ENCODE measurements at places on chromosomes 13 and 19.

GRCh38 chr19:1128106-1128505 is 24.3 kb downstream of the GPX4 start:
- no peak for DNase-seq

DNA sequence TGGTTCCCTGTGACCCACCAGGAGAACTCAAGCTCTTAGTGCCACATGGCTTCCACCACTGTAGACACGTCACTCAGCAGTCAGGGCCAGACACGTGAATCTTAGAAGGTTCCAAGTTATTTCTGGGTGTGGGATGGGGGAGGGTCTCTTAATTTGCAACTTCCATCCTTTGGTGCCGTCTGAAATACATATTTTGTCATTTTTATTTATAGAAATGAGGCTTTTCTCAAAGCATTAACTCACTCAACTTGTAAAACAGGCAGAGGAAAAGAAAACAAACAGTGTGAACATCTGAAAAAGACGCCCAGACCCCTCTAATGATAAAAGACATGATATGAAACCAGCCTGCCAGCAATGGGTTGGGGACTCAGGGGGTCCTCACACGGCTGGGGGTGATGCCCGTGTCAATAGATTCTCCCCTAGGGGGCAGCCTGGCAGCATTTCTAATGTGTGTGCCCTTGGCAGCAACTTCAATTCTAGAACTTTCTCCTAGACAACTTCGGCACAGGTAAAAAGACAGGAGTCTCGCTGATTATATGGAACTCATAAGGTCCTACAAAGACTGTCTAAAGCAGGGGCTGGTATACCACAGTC is 15.4 kb downstream of the PIP5K1C start:
- no peak for DNase-seq

GRCh38 chr19:17671906-17672305 is 16.2 kb downstream of the UNC13A start:
- peak; percentile 28 for DNase-seq

GRCh38 chr13:50457415-50458393 is 385.8 kb downstream of the DLEU7 start:
- DNase-seq: no peak

DNA sequence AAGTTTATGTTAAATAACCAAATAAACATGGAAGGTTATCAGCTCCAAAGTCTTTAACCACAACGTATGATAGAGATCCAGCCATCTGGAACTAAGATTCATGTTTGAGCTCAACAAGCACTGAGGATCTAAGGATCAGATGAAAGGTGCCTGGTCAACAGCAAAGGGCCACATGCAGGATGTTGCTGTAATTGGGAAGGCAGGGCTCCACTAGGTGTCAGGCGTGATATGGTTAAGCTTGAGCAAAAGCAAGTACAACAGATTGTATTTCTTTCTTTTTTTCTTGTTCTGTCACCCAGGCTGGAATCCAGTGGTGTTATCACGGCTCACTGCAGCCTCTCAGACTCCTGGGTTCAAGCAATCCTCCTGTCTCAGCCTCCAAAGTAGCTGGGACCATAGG is 12.0 kb downstream of the EBPL start:
- no peak for DNase-seq

- no peak for DNase-seq
Measured at GRCh38 chr19:47003611-47004465, 15.8 kb upstream of the NPAS1 start.

- DNase-seq: no peak
Measured at GRCh38 chr19:49738268-49738667, 24.8 kb downstream of the TSKS start.

GRCh38 chr13:32001154-32001768 is 30.3 kb upstream of the FRY start:
- no peak for DNase-seq

- DNase-seq: no peak
Measured at GRCh38 chr13:43802511-43802910, 15.7 kb upstream of the ENOX1 start.

GRCh38 chr19:38496603-38497487 is 63.4 kb downstream of the RYR1 start:
- no peak for DNase-seq

GRCh38 chr19:3006075-3006767 is 22.9 kb downstream of the TLE2 start:
- peak; percentile 30 for DNase-seq

DNA sequence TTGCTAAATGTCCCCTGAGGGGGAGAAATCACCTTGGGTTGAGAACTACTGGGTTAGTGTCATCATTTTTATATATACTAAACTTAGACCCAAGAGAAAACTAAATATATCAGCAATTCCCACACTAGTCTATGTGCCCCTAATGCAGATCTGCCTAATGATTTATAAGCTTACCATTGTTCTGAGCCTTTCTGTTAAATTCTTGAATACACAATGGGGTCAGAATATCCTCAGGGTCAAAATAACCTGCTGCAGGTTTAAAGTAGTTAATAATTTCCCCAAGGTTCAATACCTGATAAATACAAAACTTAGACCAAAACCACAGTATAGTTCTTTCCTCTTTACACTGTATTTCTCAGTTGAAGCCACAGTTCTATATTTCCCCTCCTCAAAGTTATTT is 4.6 kb downstream of the VWA8 start:
- no peak for DNase-seq

DNA sequence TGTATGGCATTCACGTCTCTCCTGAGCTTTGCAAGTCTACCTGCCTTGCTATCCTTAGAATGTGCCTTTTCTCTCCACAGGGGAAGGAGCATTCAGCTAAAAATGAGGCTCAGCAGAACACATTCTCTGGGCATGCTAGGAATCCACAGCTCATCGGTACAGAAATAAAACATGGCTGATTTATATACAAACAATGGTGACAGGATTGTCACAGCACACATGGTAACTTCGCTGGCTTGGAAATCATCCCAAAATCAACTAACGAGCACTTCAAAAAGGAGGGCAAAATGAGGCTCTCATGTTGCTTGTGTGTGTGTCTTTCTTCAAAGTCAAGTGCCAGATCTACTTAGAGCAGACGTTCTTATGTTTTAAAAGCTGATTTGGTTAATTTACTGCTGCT is 373.0 kb downstream of the FGF14 start:
- DNase-seq: no peak

- no peak for DNase-seq
Measured at GRCh38 chr13:99012539-99012938, 34.7 kb upstream of the DOCK9 start.

DNA sequence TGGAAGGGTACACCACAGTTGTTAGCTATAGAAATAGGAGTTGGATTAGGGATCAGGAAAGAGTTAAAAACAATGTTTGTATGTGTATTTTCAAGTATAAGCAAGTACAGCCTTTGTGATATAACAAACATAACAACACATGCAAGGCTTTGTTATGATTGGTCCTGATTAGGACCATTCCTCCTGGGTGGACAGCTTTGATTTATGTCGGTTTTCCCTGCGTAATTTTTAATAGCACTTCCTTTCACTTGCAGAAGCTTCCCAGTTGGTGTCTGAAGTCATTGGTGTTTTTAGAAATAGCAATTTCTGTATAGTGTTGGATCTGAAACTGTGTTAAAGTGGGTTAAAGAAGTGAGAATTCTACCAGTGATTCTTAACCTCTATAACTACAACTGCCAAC is 10.0 kb downstream of the FNDC3A start:
- DNase-seq: no peak

DNA sequence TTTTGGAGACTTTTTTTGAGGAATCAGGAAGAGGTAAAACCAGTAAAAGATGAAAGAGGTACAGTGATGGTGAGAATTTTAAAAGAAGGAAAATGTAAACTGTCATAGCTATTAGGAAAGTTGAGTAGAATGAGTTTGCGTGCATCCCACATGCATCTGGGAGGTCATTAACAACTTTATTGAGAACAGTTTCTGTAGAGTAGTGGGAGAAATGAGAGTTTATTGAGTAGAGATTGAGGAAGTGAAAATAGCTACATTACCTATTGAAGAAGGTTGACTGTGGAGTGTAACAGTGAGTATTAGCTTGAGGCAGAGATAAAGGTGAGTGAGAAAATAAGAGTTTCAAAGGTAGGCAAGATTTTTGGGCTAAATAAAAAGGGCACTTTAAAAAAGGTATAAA is 38.7 kb downstream of the BRCA2 start:
- no peak for DNase-seq
